Activated naive CD4-positive, alpha-beta T cell treated with Interleukin-2 at 50 U/mL for 16 hours (primary cell): ENCODE measurements at places on chromosomes 1 and 21.
A peak's percentile ranks its signal among the peaks of the same experiment; 100 is the strongest.

- no peak for DNase-seq
Measured at GRCh38 chr1:201261771-201262547, 21.3 kb upstream of the PKP1 start.

GRCh38 chr1:99655376-99655775 lies 9.5 kb downstream of the PALMD start:
- no peak for DNase-seq

DNA sequence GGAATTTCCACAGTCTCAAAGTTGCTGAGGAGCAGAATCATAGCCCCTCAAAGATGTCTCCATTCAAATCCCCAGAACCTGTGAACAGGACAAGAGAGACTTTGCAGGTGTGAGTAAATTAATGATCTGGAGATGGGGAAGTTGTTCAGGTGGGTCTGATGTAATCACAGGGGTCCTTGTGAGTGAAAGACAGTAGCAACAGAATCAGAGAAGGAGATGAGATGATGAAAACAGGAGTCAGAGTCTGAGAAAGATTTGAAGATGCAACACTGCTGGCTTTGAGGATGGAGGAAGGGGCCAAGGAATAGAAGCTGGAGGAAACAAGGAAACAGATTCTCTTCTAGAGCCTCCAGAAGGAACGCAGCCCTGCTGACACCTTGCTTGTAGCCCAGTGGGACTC lies 81.5 kb downstream of the SELENOF start:
- no peak for DNase-seq

GRCh38 chr1:25246600-25247023 lies 642 bp downstream of the RSRP1 start:
- DNase-seq = peak; percentile 38

- no peak for DNase-seq
Measured at GRCh38 chr1:230172016-230172537, 105.0 kb downstream of the GALNT2 start.
